ENCODE measurements at places on chromosomes 7 and 10. TPM values are rescaled to one million over a fixed set of nuclear protein-coding genes. Genes with fewer than 3 reads are reported as not detected.

MUC12 gene
- total RNA-seq = not detected

CFAP70 gene
- 2.7 TPM for total RNA-seq

AVL9 gene
- 31.3 TPM for total RNA-seq

FGF8 gene
- 1.2 TPM for total RNA-seq

DNA sequence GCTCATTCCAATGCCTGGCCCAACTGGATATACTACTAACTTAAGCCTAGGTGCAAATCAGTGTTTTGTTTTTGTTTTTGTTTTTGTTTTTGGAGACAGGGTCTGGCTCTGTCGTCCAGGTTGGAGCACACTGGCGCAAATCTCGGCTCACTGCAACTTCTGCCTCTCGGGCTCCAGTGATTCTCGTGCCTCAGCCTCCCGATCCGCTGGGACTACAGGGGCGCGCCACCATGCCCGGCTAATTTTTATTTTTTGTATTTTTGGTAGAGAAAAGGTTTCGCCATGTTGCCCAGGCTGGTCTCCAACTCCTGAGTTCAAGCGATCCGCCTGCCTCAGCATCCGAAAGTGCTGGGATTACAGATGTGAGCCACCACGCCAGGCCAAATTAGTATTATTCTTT lies 1.6 kb downstream of the PPP3CB start:
- no peak for DNase-seq

GRCh38 chr10:13335881-13336280 lies 12.2 kb downstream of the SEPHS1 start:
- no peak for DNase-seq

- no peak for DNase-seq
Observed at GRCh38 chr7:107150375-107151073, 18.3 kb upstream of the HBP1 start.

GRCh38 chr7:133641436-133641835 lies 388.6 kb downstream of the EXOC4 start:
- DNase-seq = no peak

GRCh38 chr7:149845257-149845980 lies 7.2 kb downstream of the ZNF862 start:
- no peak for DNase-seq

DNA sequence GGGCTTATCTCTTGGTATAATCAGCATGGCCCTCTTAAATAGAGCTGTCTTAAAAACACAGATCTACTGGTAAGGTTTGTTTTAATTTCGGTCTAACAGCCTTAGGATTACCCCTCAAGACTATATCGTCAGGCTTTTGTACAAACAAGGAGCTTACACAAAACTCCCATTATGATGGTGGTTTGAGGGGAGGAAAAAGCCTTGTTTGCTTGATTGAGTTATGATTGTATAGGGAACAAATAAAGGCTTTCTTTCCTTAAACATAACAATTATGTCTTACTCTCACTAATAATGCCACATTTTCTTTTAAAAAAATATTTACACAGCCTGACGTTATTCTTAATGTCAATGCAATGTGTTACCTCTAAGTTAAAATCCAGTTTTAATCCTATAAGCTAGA lies 188.8 kb upstream of the TCF7L2 start:
- no peak for DNase-seq

GRCh38 chr10:49230004-49230403 lies 41.8 kb upstream of the TMEM273 start:
- no peak for DNase-seq

GRCh38 chr10:78365694-78366093 lies 332.0 kb downstream of the RPS24 start:
- DNase-seq = no peak

Measured in upper lobe of right lung (tissue), 1 donor.